ENCODE measurements at places on chromosomes 13 and 19. TPM values are rescaled to one million over a fixed set of nuclear protein-coding genes. Genes with fewer than 3 reads are reported as not detected.

Gene ATP8B3
- 0.21 TPM for total RNA-seq

Gene ZNF541
- total RNA-seq, result not detected

Gene IL11
- total RNA-seq, result 0.92 TPM

Gene CYP2F1
- total RNA-seq, result not detected

Gene KLK1
- total RNA-seq, result not detected

Gene HPN
- total RNA-seq, result 5.4 TPM

Gene ZNF682
- 0.54 TPM for total RNA-seq

Gene MPV17L2
- 10.6 TPM for total RNA-seq

Gene BCAM
- total RNA-seq, result 178 TPM

Gene OLFM4
- 1.2 TPM for total RNA-seq

Gene RTBDN
- not detected for total RNA-seq

Gene FAM216B
- total RNA-seq, result not detected

Gene PGLYRP1
- total RNA-seq, result not detected

Gene GGACT
- total RNA-seq, result 0.92 TPM

Gene NTN5
- 0.54 TPM for total RNA-seq

Gene IFI30
- 72.3 TPM for total RNA-seq

Gene SPACA7
- not detected for total RNA-seq

Gene C19orf73
- not detected for total RNA-seq

Gene NKG7
- total RNA-seq, result 0.54 TPM

Gene FFAR3
- not detected for total RNA-seq

Gene ZNF724
- total RNA-seq, result 0.27 TPM

Gene GARIN5A
- not detected for total RNA-seq

Gene PRR22
- total RNA-seq, result 1.3 TPM

Gene LILRA1
- 2.7 TPM for total RNA-seq

Gene PSG1
- total RNA-seq, result not detected

Gene MCEMP1
- not detected for total RNA-seq

Gene YIPF2
- 51.2 TPM for total RNA-seq

Gene IRGC
- total RNA-seq, result not detected

Gene PSG3
- total RNA-seq, result not detected

Gene ISYNA1
- total RNA-seq, result 143 TPM

Gene SERPINE3
- total RNA-seq, result not detected

Gene ELL
- total RNA-seq, result 28.3 TPM

Gene OSCAR
- 4.6 TPM for total RNA-seq

Gene ZNF726
- 0.63 TPM for total RNA-seq

Gene LRFN3
- 26.7 TPM for total RNA-seq

Gene SERP2
- 3.9 TPM for total RNA-seq

Gene A1BG
- total RNA-seq, result 10.0 TPM

Gene PRSS57
- not detected for total RNA-seq

Gene GRIN3B
- 0.14 TPM for total RNA-seq

Gene C1QTNF9B
- not detected for total RNA-seq

Gene IGFL1
- total RNA-seq, result not detected

Gene CDX2
- not detected for total RNA-seq

Gene CD22
- 1.4 TPM for total RNA-seq

Gene MVB12A
- total RNA-seq, result 103 TPM

Gene ZNF254
- total RNA-seq, result 31.0 TPM

Gene NCR1
- total RNA-seq, result not detected

Gene C19orf81
- total RNA-seq, result not detected

Gene SPRYD7
- total RNA-seq, result 4.0 TPM

Gene SLC6A16
- 2.8 TPM for total RNA-seq

Gene ODAD3
- total RNA-seq, result 2.0 TPM

Gene ATCAY
- total RNA-seq, result not detected

Gene UCHL3
- total RNA-seq, result 4.9 TPM

Gene ATXN8OS
- not detected for total RNA-seq

Gene MBD3L3
- not detected for total RNA-seq

Gene RASA3
- 38.9 TPM for total RNA-seq

Data from thoracic aorta (tissue), 2 donors.